Activated T-helper 1 cell treated with Interleukin-2 at 50 U/mL for 16 hours (primary cell): ENCODE measurements at places on chromosomes 5 and 9.

DNA sequence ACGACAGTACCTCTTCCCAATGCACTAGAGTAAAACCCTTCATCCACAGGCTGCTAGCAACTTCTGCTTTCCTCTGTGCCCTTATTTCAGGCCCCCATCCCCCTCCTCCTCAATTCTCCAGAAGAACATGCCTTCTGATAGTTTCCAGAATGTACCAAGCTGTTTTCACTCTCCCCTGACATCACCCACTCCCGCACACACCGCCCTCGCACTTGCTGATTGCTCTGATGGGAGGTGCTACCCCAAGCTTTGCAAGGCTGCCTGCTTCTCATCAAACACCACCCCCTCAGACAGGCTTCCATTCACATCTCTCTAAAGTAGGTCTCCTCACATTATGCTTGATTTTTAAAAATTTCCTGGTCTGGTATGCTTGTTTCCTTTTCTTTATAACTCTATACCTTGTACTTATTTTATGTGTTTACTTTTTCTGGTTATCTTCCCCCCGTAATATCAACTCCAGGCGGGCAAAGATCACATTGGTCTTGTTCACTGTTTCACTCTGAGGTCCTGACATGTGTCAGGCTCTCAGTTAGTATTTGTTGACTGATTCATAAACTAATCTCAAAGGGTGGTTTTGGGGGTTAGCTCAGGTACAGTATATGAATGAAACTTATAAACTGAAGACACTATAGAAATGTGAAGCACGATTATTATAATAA is 91.0 kb upstream of the C9orf72 start:
- no peak for DNase-seq

- no peak for DNase-seq
Observed at GRCh38 chr9:20472342-20473045, 149.8 kb downstream of the MLLT3 start.

DNA sequence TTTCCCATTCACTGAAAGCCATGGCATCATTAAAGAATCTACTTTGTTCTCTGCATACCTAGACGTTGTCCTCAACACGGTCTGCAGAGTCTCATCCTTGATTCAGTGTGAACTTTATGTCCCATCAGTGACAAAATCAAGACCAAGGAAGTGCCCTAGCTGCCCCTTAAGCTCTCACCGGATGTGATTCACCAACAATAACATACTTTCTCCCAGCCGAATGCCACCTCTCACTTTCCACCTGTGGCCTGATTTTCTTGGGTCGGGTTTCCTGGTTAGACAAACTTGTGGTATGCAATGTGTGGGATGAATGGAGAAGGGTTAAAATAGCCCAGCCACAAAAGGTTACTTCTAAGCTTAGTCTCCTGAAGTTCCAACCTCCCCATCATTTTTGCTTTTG is 145.3 kb upstream of the PAPPA start:
- no peak for DNase-seq

GRCh38 chr5:98774192-98775033 is 950 bp downstream of the RGMB start:
- DNase-seq = peak; percentile 30

- DNase-seq = no peak
Observed at GRCh38 chr5:172238334-172238733, 44.4 kb downstream of the EFCAB9 start.

DNA sequence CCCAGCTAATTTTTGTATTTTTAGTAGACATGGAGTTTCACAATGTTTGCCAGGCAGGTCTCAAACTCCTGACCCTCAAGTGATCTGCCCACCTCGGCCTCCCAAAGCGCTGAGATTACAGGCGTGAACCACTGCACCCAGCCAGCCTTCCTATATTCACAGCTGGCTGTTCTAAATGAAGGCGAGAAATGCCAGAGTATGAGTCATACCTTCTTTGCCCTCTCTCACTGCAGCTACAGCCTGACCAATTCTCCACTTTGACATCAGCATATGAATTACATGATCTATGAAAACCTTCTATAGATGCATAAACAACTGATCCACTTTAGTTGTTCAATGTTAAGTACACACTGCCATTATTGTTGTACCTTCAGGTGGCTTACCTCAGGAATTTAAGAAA is 14.5 kb downstream of the APTX start:
- DNase-seq = no peak

- no peak for DNase-seq
Observed at GRCh38 chr5:1759378-1759970, 40.2 kb downstream of the MRPL36 start.
